ENCODE measurements at places on chromosomes 3 and 15. TPM values are rescaled to one million over a fixed set of nuclear protein-coding genes. Genes with fewer than 3 reads are reported as not detected.
A peak's percentile ranks its signal among the peaks of the same experiment; 100 is the strongest.

The GOLGA8F gene
- not detected for polyA plus RNA-seq

The FANCD2OS gene
- polyA plus RNA-seq = not detected

GRCh38 chr3:187739094-187739560, 6.1 kb downstream of the BCL6 start:
- no peaks in the 10 kb centered on the region for H3K36me3 ChIP-seq
- peak overlapping the region; percentile 79 for H3K27ac ChIP-seq
- no peaks in the 10 kb centered on the region for H3K27me3 ChIP-seq
- peaks cover 16% of the 10 kb centered on the region for H3K4me1 ChIP-seq
- peak overlapping the region; percentile 73 for H3K4me3 ChIP-seq

GRCh38 chr3:190038050-190038933, 82.4 kb downstream of the P3H2 start:
- no peak for DNase-seq
- no peaks in the 10 kb centered on the region for H3K36me3 ChIP-seq
- H3K27ac ChIP-seq = no peak overlapping the region
- no peaks in the 10 kb centered on the region for H3K27me3 ChIP-seq
- H3K4me3 ChIP-seq = no peak overlapping the region

Measured in large intestine (tissue), 12 donors.